Activated CD4-positive, alpha-beta memory T cell treated with anti-CD3 and anti-CD28 coated beads for 36 hours (primary cell): ENCODE measurements at places on chromosomes 13 and 19. TPM values are rescaled to one million over a fixed set of nuclear protein-coding genes. Genes with fewer than 3 reads are reported as not detected.

Gene ADAMTSL5
- total RNA-seq: 3.7 TPM

Gene SCEL
- not detected for total RNA-seq

Gene KCNN4
- 120 TPM for total RNA-seq

Gene IGFL2
- total RNA-seq: not detected

Gene ZGLP1
- total RNA-seq: 2.0 TPM

Gene SLC1A6
- total RNA-seq: not detected

Gene PRODH2
- total RNA-seq: not detected

Gene MADCAM1
- total RNA-seq: 0.22 TPM

Gene PLVAP
- 0.14 TPM for total RNA-seq

Gene MISP
- not detected for total RNA-seq

Gene FUT1
- total RNA-seq: 0.36 TPM

- no peak for DNase-seq
Measured at GRCh38 chr13:26435171-26435570, 122.3 kb upstream of the WASF3 start.

DNA sequence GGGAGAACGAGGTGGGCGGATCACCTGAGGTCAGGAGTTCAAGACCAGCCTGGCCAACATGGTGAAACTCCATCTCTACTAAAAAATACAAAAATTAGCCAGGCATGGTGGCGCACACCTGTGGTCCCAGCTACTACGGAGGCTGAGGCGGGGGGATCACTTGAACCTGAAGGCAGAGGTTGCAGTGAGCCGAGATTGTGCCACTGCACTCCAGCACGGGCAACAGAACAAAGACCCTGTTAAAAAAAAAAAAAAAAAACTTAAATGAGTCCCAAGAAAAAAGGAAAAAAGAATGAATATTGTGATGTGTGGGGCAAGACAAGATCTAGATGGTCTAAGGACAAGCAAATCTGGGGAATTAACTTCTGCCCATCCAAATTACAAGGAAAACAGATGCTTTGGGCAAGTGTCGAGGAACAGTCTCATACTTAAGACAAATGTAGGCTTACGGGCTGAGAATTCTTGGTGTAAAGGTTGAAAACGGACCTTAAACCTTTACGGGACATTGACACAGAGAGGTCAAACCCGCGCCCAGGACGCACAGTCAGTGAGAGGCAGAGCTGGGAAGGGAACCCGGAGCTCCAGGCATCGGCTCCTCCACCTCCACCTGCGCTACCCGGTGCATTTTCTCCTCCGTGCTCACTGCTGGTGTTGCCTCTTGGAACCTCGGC is 656 bp upstream of the ZNF324 start:
- DNase-seq: no peak

- DNase-seq: no peak
Measured at GRCh38 chr19:54691582-54692297, 29.0 kb downstream of the LILRB4 start.

DNA sequence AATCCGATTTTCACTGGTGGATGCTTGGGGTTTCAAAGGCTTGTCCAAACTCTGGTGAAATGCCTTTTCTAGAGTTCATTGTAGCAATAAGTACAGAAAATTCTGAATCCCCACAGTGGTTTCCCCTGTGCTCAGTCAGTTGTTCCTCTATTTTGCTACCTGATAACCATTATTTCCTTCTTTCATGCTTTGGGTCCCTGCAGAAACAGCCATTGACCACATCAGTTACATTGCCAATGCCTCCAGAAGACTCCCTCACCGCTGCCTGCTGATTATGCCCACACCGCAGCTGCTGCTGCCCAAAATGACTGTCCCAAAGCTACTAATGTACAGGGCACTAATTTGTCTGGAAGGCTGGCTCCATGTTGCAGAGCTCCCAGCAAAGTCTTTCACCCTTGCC is 517.3 kb downstream of the KLF12 start:
- no peak for DNase-seq

DNA sequence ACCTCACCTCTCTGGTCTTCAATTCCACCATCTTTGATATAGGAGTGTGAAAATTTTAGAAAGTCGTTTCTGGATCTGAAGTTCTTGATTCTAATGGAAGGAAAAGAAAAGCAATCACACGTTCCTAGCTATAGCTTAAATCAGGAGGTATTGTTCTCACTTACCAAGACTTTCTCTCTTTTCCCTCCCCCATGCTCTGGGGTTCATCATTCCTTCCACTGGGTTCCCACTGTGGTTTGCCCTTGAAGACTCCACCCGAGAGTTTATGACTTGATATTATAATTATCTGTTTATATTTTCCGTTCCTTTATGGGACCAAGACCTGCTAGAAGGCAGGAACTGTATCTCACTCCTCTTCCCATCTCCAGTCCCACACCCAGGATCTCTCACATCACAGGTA is 76.6 kb downstream of the AKAP11 start:
- peak; percentile 36 for DNase-seq

- no peak for DNase-seq
Measured at GRCh38 chr19:15393963-15394362, 14.4 kb upstream of the AKAP8 start.

GRCh38 chr19:4583961-4584669 is 24.6 kb upstream of the SEMA6B start:
- DNase-seq: peak; percentile 34

GRCh38 chr13:109959903-109960302 is 173.5 kb upstream of the IRS2 start:
- DNase-seq: no peak

DNA sequence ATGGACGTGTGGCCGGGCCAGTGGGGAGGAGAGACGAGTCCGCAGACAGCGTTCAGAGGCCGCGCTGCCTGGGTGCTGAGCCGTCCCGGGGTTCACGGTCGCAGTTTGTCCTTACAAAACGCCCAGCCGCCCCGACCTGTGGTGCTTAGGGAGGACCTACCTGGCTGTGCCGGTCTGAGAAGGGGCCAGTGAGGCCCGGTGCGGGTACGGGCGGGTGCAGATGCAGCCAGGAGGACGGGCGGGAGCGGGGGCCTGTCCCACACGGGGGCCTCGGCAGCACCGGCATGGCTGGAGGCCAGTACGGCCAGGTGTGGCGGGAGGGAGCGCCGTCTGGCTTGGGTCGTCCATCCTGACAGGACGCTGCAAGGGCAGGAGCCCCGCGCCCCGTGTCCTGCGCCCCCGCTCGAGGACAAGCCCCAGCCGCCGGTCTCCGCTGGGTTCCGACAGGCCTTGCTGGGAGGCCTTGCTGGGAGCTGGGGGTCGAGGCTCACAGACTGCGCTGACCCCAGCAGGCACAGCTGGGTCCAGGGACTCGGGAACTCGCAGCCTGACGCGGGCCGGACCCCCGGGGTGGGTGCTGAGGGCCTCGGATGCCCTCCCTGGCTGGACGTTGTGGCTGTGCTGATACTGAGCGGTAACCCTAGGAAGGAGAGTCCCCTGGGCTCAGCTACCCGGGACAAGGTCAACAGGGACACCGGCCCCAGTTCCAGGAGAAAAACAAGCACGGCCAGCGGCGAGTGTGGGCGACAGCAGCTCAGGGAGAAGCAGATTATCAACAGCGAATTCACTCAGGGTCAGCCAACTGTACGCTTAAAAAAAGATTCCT is 5.3 kb upstream of the PROZ start:
- DNase-seq: peak; percentile 27

DNA sequence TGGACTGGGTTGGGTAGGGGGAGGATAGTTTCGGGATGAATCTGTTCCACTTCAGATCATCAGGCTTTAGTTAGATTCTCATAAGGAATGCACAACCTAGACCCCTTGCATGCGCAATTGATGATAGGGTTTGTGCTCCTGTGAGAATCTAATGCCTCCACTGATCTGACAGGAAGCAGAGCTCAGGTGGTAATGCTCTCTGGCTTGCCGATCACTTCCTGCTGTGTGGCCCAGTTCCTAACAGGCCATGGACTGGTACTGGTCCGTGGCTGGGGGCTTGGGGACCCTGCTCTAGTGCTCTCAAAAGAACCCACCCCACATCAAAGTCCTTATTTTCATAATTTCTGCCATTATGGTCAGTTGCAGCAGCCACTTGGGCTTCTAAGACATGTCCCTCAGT is 30.1 kb downstream of the DNAJC3 start:
- no peak for DNase-seq

DNA sequence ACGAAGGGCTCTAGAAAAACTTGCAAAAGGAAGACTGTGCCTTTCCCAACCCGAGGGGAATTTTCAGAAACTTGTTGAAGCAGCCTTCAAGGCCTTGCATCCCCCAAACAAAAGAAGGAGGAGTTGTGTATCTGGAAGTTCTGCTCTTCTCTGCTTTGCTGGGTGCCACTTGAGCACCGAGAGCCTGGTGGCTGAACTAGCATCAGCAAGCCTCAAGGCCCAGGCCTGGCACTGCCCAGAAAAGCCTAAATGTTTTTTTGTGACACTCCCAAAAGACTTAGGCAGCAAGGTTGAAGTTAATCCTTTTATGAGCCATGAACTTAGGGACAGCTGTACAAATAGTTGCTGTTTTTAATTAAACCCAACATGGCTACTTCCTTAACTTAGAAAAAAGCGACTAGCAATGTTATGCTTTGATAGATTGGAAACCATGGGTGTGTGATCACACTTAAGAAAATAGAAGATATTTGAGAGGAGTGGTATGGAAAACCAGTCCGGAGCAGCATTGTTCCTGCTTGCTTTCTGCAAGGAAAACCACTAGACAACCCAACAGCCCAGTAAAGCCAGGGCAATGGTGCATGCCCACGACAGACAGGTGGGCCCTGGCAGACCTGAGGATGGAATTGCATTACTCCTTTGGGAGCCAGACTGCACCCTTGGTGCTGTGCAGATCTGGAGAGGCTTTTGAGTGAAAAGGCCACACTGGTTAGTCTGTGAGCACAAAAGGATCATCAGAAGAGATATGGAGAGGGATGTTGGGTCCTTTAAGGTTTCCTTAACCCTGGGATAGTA is 788 bp upstream of the DLEU7 start:
- no peak for DNase-seq

GRCh38 chr13:32445461-32445860 is 17.5 kb upstream of the N4BP2L1 start:
- DNase-seq: no peak

- no peak for DNase-seq
Measured at GRCh38 chr13:95124959-95125358, 176.3 kb downstream of the ABCC4 start.

GRCh38 chr13:70747262-70747661 is 639.0 kb upstream of the KLHL1 start:
- no peak for DNase-seq

DNA sequence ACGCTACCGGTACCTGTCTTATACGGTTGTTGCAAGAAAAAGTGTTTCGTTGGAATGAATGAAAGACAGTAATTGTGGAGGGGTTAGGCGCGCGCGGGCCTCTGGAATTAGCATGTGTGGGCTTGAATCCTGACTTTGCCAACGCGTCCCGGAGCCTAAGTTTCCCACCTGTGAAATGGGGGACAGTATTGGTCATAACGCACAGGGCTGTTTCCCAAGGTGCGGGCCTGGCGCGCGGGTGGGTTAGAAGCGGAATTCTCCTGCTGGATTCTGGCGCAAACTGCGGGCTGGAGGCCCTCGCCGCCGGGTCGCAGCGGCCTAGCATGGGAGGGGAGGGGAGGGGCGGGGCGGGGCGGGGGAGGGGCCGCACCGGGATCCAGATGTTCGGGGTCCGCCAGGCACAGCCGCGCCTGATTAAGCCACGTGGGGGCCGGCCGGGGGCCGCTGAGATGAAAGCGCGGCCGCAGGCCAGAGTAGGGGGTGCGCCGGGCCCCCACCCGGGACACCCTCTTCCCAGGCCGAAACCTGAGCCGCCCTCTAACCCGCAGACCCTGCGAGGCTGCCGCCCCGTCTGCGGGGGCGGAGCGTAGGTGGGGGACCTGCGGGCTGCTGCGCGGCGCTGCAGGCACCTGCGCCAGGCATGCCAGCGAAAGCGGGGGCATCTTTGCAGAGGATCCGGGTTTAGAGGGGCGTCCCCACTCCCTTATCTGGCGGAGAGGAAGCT is 1.2 kb upstream of the TMEM59L start:
- DNase-seq: no peak

DNA sequence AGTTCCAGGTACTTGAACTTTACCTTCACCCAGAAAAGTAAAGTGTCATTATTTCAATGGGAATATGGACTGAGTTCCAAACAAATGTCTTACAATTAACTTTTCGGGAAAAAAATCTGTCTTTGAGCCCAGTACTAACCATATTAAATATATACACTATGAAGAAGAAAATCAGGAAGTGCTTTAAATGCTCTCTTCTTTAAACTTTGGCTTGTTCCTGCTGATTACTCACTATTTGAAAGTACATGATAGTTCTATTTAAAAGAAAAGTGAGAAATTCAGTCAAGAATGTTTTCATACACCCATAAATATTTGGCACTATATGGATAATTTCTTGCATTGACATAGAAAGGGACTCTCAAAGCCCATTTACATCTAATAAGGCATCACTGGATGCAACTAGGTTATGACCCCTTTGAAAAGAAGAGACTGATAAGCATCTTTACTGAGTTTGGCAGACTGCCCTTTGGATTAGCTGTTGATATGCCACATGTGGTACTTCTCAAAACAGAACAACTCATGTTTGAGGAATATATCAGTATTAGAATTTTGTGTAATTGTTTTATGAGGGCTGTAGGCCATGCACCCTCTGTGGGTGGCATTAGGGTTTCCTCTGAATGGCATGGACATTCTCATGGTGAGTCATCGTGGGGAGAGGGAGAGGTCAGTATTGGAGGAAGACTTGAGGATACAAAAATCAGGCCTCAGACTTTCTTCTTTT is 25.0 kb upstream of the VWA8 start:
- DNase-seq: no peak

- no peak for DNase-seq
Measured at GRCh38 chr13:37326334-37326733, 220.9 kb upstream of the CSNK1A1L start.

DNA sequence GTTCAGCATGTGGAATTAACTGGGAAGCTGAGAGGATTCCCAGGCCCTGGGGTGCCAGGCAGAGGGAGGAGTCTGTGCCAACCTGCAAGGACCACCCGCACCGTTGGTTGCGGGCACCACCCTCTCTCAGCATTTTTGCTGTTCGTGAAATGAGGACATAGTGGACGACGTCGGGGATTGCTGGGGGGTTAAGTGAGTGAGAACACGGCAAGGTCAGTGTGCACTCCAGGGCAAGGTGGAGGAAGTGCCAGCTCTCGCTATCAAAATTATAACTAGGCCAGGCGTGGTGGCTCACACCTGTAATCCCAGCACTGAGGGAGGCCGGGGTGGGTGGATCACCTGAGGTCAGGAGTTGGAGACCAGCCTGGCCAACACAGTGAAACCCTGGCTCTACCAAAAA is 2.2 kb downstream of the FXYD3 start:
- DNase-seq: no peak

DNA sequence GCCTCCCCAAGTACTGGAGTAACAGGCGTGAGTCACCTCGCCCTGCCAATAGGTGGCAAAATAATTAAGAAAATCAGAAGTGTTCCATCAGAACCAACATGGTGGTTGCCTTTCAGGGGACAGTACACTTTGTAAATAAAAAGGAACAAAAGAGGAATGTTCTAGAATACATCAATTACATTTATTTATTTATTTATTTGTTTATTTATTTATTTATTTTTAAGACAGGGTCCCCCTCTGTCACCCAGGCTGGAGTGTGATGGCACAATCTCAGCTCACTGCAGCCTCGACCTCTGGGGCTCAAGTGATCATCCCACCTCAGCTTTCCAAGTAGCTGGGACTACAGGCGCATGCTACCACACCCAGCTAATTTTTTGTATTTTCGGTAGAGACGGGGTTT is 12.9 kb upstream of the TYROBP start:
- no peak for DNase-seq
